ENCODE measurements at places on chromosomes 3 and 15.

DNA sequence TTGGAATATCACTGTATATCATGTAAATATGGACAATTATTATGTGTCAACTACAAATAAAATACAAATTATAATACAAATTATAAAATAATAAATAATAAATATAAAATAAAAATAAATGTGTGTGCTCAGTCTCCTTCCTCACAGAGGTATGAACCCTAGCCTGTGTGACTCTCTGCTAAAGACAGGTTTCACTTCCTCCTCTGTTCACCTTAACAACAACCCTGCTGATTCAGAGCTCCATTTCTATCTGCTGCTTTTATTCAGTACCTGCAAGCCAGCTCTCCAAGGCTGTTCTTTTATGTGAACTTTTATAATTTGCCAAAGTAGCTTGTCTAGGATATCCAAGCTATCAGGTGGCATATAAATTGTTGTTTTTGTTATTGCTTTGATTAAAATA is 610.7 kb upstream of the GRM7 start:
- no peak for DNase-seq

GRCh38 chr3:101248736-101249135 is 71.6 kb downstream of the IMPG2 start:
- DNase-seq = no peak

GRCh38 chr3:81658322-81658997 is 103.0 kb downstream of the GBE1 start:
- no peak for DNase-seq

GRCh38 chr3:13590841-13591520 is 42.1 kb downstream of the FBLN2 start:
- DNase-seq = no peak

- no peak for DNase-seq
Measured at GRCh38 chr3:69300296-69300695, 85.6 kb downstream of the FRMD4B start.

DNA sequence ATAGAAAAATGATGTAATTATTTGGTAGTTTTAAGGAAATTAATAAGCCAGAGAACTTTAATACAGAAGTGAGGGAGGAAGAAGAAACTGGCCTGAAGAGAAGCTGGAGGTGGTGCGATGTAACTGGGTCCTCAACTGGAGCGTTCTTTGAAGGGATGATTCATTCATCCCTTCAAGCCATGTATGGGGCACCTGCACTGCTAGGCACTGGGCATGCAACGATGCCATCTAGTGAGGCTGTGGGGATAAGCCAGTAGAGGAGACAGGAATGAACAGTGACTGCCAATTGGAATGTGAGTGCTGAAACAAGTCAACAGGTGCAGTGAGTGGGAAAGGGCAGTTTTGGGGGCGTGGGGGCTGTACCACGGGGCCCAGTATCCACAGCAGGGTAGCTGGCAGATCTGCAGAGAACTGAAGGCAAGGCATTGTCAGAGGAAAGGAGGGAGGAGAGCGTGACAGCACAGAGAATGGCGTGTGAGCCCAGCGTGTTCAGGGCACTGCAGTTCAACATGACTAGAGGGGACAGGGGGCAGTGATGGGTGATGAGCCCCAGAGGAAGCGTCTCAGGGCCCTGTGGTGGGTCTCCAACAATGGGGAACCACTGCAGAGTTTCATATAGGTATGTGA is 3.8 kb upstream of the KIF23 start:
- DNase-seq = peak; percentile 54

DNA sequence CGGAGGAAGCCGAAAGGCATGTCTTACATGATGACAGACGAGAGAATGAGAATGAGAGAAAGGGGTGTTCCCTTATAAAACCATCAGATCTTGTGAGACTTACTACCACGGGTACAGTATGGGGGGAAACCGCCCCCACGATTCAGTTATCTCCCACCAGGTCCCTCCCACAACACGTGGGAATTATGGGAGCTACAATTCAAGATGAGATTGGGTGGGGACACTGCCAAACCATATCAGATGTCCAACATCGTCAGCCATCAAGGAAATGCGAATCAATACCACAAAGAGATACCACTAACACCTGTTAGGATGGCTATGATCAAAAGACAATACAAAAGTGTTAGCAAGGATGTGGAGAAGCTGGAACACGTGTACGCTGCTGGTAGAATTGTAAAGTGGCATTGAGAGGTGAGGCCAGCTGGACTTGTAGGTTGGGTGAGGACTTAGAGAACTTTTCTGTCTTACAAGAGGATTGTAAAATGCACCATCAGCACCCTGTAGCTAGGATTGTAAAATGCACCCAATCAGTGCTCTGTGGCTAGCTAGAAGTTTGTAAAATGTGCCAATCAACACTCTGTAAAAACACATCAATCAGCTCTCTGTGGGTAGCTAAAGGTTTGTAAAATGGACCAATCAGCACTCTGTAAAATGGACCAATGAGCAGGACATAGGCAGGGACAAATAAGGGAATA is 37.5 kb downstream of the VGLL4 start:
- no peak for DNase-seq
